ENCODE measurements at places on chromosomes 6 and 20.

- peak; percentile 60 for DNase-seq
These were observed 29.2 kb downstream of the TFEB start for GRCh38 chr6:41705996-41706835.

- no peak for DNase-seq
These were observed 39.9 kb downstream of the ZNF391 start for GRCh38 chr6:27428502-27428901.

DNA sequence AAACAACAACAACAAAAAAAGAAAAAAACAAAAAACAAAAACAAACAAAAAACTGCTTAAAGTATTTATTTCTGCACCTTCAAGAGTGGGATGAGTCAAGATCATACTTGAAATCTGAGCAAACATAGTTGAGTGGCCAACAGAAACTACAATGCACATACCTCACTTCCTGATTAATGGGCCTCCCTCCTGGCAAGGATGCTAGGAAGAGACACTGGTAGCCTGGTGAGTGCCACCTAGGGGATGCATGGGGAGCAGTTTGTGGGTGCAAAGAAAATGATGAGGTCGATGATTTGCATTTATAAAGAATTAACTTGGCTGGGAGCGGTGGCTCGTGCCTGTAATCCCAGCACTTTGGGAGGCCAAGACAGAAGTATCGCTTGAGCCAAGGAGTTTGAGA lies 808.1 kb downstream of the MAFB start:
- no peak for DNase-seq

GRCh38 chr6:34575326-34575725 lies 19.2 kb upstream of the SPDEF start:
- DNase-seq, result no peak

GRCh38 chr20:44402391-44403193 lies 47.1 kb downstream of the HNF4A start:
- DNase-seq, result no peak

GRCh38 chr20:5484346-5484745 lies 167.6 kb upstream of the PROKR2 start:
- DNase-seq, result no peak

GRCh38 chr20:49908258-49908565 lies 7.1 kb downstream of the SPATA2 start:
- DNase-seq, result no peak

- no peak for DNase-seq
These were observed 93.6 kb downstream of the TMEM242 start for GRCh38 chr6:157229713-157230112.

DNA sequence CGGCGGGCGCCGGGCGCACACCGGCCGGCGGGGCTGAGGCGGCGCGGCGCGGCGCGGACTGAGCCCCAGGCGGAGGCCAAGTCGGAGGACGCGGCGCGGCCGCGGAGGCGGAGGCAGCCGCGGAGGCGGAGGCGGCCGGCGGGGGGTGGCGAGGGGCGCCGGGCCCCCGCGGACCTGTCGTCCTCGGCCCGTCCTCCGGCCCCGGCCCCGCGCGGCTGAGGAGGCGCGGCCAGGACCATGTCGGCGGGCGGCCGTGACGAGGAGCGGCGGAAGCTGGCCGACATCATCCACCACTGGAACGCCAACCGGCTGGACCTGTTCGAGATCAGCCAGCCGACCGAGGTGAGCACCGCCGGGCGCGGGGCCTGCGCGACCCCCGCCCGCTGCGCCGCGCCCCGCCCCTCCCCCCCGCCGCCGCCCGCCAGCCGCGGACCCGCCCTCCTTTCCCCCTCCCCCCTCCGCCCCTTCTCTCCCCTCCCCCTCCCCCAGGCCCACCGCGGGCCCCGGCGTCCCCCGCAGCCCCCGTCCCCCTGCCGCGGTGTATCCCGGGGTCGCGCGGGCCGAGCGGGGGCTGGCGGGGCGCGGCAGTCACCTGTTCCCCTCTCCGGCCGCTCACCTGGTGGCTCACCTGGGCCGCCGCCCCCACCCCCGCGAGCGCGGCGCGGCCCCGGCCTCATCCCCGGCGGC lies at the start of gene AFDN:
TSS of gene AFDN (plus strand) at position 16 of the 687 bp plus-strand sequence. CDS start at position 238, 222 bp downstream.
- no peak for DNase-seq

GRCh38 chr20:29687438-29687837 lies 1570.0 kb upstream of the DEFB115 start:
- DNase-seq, result no peak

- DNase-seq, result no peak
These were observed 210.9 kb downstream of the SLC24A3 start for GRCh38 chr20:19423097-19423899.

DNA sequence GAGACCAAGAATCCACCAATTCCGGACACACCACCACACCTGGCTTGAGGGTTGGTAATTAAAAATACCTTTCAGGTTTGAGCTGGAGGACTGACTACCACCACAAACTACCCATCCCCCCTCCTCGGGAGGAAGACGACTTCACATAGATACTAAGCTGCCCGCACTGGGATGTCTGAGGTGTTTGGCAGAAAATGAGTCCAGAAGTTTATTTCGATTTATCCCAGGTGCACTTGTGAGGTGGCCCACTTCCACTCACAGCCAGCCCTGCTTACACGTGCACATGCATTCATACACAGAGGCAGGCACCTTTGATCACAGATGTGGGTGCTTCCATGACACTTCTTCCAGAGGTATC lies 187.1 kb downstream of the ID4 start:
- DNase-seq, result no peak

DNA sequence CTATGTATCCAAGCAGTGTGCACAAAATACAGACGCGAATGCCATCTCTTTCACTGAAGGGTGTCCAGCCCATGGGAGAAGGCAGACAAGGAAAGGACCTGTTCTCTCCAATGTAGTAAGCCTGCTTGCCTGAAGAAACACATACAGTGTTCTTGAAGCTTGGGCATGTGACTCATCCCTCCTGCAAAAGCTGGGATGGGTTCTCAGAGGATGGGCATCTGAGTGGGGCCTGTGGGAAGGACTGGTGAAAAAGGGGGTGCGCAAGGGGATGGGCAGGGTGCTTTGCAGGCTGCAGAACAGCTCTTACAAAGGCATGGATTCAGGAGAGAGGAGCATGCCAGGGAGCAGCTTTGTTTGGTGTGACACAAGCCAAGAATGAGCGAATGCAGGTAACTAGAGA lies 128.1 kb downstream of the FYN start:
- DNase-seq, result no peak

GRCh38 chr6:123201869-123202372 lies 205.9 kb downstream of the CLVS2 start:
- DNase-seq, result no peak

GRCh38 chr20:58711266-58712051 lies 18.9 kb downstream of the NPEPL1 start:
- no peak for DNase-seq

GRCh38 chr6:21648475-21649050 lies 55.0 kb downstream of the SOX4 start:
- no peak for DNase-seq

GRCh38 chr6:96995903-96996302 lies 71.4 kb downstream of the KLHL32 start:
- DNase-seq, result no peak

- DNase-seq, result no peak
These were observed 1.9 kb downstream of the AIG1 start for GRCh38 chr6:143062551-143062950.

GRCh38 chr6:139518556-139519091 lies 144.2 kb upstream of the CITED2 start:
- no peak for DNase-seq

GRCh38 chr6:107736713-107737396 lies 87.3 kb downstream of the SCML4 start:
- no peak for DNase-seq

- DNase-seq, result peak; percentile 70
These were observed 30.8 kb downstream of the SF3B5 start for GRCh38 chr6:144064402-144065212.

GRCh38 chr6:150492507-150492906 lies 107.2 kb upstream of the PLEKHG1 start:
- no peak for DNase-seq

DNA sequence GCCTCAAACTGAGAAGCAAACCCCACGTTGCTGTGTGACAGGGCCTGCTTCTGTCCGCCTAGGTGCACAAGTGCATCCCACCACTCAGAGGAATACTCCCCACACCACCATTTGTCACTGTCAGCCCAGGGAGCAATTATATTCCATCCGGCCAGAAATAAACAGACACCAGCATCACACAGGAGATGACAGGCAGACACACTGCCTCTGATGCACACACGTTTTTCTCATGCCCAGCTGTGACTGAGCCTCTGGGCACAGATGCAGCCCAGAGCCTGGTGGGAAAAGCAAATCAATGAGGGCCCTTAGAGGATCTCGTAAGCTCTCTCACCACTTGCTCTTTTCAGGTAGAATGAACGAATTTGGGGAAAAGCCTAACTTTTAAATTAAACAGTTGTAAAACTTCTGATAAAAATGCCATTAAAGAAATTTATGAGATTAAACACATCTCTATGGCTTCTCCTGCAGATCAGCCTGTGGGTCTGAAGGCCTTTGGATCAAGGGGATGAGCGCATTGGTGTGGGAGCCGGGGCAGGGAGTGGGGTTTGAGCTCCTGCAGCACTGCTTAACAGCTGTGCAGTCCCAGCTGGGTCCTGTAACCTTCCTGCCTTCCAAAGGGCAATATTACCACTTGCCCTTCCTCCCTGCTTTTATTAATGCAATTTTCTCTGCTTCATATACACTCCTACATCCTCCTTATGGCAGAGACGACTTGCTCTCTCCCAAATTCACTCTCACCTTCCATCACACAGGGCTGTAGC lies 624.3 kb downstream of the PTPRT start:
- DNase-seq, result no peak

DNA sequence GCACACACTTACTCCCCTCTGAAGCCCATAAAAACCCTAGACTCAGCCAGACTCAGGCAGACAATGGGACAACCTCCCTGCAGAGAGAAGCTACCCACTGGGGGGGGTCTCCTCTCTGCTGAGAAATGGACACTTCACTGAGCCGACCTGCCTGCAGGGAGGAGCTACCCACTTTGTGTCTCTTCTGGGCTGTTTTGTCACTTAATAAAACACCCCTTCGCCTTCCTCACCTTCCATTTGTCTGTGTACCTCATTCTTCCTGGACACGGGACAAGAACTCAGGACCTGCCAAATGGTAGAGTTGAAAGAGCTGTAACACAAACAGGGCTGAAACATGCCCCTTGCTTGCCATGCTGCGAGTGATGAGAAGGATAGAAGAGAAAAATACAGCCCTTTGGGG lies 151.7 kb upstream of the HDDC2 start:
- DNase-seq, result no peak

- DNase-seq, result no peak
These were observed 74.1 kb downstream of the TTLL2 start for GRCh38 chr6:167399051-167399387.

DNA sequence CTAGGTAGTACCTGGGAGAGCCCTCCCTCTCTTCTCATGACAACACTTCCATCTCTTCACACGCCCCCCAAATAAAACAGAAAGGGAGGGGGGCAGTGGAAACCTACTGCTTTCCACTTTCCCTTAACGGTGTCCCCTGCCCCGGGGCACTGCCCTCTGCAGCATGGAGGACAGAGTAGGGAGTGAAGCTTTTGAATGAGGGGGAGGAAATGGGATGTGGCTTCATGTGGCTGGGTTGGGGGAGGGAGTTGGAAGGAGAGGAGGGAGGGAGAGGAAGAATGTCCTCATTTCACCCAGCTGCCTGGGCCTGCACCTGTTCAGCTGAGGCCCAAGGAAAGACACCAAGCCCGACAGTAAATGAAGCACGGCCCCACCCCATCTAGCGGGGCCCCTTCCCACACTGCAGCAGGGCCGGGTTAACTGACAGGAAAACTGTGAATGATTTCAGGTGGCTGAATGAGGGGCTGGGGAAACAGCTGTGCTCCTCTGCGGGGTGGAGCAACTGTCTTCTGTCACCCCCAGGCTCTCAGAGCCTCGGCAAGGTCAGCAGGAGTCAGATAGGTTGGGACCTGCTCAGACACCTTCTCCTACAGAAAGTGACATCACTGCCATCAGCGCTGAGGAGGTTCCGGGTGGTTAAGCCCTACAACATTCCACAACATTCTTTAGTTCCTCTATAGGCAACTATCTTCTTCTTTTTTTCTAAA lies 40.0 kb upstream of the TAF8 start:
- no peak for DNase-seq

DNA sequence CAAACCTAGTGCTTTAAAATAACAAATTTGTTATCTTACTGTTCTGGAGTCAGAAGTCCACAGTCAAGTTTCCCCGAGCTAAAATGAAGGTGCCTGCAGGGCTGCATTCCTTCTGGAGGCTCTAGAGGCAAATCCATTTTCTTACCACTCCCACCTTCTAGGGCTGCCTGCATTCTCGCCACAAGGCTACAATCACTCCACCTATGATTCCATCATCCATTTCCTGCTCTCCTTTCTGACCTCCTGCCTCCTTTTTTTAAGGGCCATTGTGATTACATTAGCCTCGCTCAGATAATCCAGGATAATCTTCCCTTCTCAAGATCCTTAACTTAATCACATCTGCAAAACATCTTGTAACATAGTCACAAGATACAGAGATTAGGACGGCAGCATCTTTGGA lies 42.4 kb upstream of the SIRT5 start:
- no peak for DNase-seq

- no peak for DNase-seq
These were observed 481 bp downstream of the ZNF133 start for GRCh38 chr20:18288749-18289267.

GRCh38 chr20:35007891-35008290 lies 52.2 kb downstream of the MYH7B start:
- DNase-seq, result no peak

- DNase-seq, result no peak
These were observed 548 bp upstream of the TMEM74B start for GRCh38 chr20:1185316-1185741.

GRCh38 chr6:90656325-90656724 lies 69.5 kb upstream of the MAP3K7 start:
- no peak for DNase-seq

DNA sequence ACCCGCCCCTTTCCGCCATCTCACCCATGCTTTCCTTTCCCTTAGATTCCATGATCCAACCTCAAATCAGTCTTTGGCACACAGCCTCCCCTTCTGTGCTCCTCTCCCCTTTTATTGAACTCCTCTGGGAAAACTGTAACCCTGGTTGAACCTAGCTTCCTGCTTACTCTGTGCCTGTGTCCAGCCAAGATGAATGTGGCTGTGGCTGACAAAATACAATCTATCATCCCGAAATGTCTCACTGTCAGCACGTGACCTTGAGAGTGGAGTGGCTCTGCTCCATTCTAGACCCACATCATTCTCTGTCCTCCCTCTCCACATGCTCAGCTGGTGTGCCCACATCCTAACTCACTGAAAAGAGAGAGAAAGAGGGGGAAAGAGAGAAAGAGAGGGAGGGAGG lies 11.0 kb downstream of the NCR2 start:
- no peak for DNase-seq

DNA sequence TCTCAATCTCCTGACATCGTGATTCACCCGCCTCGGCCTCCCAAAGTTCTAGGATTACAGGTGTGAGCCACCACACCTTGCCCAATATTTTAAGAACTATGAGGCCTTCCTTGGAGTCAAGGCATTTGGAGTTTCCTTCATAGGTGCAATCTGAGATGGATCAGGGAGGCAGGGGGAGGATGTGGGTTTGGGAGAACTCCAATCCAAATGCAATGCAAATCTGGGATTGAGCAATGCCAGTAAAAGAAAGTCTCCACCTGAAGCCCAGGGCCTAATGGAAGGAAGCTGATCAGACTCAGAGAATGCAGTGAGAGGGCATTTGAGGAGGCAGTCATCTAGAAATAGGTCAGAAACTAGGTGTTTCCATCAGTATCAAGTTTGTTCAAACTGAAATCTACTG lies 21.2 kb downstream of the RSPH3 start:
- DNase-seq, result no peak

Measured in activated CD4-positive, alpha-beta T cell treated with anti-CD3 and anti-CD28 coated beads, Interleukin-2, amount 50 U/mL, for 4 hours (primary cell).